ENCODE measurements at places on chromosomes 11 and 22.

DNA sequence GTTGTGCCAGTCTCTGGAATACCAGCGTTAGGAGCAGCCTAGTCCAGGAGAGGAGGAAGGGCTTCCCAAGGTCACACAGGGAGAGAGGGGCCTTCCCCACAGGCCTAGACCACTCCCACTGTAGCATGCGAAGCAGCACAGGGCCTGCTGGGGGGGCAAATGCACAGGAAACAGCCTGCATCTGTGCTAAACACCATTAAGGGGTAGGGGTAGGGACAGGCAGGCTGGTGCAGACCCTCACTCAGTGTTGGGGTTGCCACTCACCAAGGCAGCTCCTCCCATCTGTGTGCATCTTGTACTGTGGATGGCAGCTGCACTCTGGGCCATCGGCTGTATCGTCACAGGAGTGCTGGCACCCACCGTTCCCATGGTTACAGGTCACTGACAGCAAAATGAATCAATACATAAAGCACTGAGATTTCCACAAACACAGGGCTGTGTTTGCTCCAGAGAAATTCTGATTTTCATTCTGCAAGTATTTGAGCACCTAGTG, 24.9 kb downstream of the SCUBE2 start:
- DNase-seq: no peak

DNA sequence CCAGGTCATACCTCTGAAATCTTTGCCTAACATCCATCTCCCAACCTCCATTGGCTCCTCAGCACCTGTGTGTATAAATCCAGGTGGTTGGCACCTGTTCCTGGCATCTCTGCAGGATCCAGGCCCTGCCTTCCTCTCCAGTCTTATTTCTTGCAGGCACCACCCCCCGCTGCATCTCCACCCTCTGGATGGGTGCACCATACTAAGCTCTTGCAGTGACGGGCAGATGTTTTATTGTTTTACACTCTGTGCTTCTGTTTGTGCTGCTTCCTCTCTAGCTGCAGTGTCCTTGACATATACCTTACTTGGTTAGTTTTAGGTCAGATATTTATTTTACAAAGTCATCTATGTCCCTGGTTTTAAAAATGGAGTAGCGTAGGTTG, 102.6 kb downstream of the TBC1D22A start:
- DNase-seq: no peak

- DNase-seq: no peak
Observed at GRCh38 chr11:86486261-86487030, 111.8 kb downstream of the CCDC81 start.

DNA sequence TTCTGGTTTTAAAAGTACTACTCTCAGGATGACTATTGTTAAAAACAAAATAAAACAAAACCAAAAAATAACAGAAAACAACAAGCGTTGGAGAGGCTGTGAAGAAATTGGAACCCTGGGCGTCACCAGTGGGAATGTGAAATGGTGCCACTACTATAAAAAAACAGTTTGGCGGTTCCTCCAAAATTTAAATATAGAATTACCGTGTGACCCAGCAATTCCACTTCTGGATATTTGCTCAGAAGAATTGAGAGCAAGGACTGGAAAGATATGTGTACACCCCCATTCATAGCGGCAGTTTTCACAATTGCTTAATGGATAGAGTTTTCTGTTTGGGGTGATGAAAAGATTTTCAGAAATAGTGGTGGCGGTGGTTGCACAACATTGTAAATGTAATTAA, 8.6 kb downstream of the APOA4 start:
- DNase-seq: no peak

- DNase-seq: peak; percentile 69
Observed at GRCh38 chr11:128908391-128909246, 17.5 kb downstream of the KCNJ5 start.

GRCh38 chr11:27100534-27100933, 59.9 kb downstream of the BBOX1 start:
- no peak for DNase-seq

DNA sequence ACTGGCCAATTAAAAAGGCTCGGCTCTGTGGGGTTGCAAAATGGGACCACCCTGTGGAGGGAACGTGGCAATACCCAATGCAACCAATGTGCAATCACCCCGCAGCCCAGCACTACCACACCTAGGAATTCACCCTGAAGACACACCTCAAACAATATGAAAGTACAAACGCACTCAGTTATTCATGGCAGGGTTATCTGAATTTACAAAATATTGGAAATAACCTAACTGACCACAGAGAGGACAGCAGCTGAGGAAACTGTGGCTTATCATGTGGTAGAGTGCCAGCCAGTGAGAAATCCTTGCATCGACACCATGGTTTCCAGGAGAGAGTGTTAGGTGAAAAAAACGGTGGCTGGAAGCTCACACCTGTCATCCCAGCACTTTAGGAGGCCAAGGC, 18.7 kb downstream of the ALG12 start:
- DNase-seq: no peak

GRCh38 chr11:123576501-123576900, 77.9 kb downstream of the SCN3B start:
- DNase-seq: no peak

- no peak for DNase-seq
Observed at GRCh38 chr11:43558146-43558545, 122.4 kb upstream of the HSD17B12 start.

GRCh38 chr11:70128435-70128906, 50.4 kb downstream of the ANO1 start:
- no peak for DNase-seq

DNA sequence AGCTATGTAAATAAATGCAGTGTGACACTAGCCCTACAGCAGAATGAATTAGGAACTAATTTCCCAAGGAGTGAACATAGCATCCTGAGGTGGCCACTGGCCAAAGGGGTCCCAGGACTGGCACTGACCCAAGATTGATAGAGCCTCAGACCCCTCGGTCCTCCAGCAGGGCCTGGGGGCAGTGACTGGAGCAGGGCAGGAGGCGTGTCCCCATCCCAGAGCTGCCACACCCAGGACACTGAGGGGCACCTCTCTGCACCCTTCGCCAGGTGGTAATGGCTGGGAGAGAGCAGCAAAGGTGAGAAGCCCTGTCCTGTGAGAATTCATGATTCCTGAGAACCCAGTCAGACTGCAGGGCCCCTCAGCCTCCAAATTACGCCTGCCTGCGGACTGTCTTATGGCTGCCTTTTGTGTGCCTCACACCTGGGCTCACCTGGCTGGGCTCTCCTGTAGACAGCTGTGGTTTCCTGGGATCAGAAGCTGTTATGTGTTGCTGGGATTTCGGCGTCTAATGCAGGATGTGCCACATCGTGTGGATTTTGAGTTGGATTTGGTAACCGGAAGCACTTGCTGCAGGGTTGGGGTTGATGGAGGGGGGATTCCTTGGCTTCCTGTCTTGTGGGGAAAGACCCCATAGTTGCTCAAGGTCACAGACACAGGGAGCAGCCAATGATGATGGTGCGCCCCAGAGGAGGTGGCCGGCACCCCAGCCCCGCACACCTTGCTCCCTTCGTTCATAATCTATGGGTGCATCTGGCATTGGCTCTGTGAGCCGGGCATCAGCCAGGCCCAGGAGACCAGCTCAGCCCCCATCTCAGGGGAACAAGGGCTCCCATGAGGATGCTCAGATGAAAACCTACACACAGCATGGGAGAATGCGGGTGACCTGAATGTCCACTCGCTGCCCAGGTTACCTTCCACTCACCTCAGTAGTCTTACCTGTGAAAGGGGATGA, 582.9 kb downstream of the BRD1 start:
- no peak for DNase-seq

DNA sequence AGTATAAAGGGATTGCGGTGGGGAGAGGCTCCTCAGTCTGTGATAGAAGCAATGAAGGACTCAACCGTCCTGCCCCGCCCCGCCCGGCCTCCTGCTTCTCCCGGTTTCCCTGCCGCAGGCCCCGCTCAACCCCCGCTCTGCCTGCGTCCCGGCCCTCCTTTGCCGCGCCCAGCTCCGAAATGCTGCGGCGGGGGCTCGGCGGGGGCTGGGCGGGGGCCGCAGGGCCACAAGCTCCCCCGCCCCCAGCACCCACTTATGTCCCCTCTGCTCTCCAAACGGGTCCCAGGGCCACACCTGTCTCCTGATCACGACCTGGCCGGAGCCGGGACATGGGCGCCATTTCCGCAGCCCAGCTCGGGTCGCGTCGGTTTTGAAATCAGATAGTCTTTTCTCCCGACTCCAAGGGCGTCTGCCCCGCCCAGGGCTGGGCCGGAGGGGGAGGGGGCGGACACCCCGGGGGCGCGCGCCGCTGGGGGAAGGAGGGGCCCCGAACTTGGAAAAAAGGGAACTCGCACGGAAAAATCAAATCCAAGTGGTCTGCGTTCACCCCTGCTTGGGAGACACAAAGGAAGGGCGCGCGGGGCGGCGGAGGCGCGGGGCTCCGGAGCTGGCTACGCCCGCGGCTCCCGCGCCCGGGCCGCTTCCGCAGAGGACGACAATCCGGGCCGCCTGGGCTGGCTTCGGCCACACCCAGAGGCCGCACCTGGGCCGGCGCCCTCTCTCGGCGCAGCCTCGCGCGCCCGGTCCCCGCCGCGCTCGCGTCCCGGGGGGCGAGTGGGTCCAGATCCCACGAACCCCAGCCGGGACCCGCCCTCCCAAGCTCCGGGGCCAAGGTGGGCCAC, 70.6 kb upstream of the EP300 start:
- DNase-seq: peak; percentile 65

DNA sequence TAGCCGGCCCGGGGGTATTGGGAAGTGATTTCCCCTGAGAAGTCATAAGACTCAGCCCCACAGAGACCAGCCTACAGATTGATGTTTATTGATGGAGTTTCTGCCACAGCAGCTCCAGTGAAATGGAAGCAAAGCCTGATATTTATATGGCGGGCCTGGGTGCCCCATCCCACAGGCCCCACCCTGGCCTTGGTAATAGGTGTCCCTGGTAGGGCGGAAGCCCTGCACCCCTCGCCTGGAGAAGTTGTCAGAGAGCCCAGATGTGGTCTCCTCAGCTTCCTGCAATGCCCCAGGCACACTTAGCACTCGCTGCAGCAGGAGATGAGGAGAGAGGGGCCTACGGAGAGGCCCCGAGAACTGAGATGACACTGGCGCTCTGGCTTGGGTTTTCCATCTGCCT, 107.4 kb downstream of the MORC2 start:
- no peak for DNase-seq

- no peak for DNase-seq
Observed at GRCh38 chr22:43707648-43708047, 104.5 kb downstream of the EFCAB6 start.

GRCh38 chr11:102592634-102593581, 32.2 kb downstream of the MMP20 start:
- DNase-seq: peak; percentile 45

DNA sequence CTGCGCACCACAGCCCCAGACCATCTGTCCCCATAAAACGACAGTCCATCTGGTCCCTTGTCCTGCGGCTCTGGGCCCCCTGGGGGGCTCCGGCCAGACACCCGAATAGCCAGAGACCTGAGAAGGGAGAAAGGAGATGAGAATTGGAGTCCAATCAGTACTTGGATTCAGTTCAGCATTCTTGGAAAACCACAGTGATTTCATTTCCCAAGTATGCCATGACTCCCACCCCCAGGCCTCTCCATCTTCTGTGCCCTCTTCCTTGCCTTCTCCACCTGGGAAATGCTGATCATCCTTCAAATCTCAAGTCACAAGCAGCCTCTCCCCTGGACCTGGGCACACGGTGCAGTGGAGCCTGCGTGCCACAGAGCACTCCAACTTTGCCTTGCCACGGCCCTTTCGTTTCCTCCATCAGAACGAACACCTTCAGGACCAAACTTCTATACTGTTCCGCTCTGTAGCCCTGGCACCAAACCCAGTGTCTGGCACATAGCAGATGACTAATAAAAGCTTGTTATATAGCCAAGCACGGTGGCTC, 10.9 kb upstream of the MFNG start:
- peak; percentile 97 for DNase-seq

- no peak for DNase-seq
Observed at GRCh38 chr11:46701078-46701654, 335 bp downstream of the ZNF408 start.
